ENCODE measurements at places on chromosomes 6 and 20.

DNA sequence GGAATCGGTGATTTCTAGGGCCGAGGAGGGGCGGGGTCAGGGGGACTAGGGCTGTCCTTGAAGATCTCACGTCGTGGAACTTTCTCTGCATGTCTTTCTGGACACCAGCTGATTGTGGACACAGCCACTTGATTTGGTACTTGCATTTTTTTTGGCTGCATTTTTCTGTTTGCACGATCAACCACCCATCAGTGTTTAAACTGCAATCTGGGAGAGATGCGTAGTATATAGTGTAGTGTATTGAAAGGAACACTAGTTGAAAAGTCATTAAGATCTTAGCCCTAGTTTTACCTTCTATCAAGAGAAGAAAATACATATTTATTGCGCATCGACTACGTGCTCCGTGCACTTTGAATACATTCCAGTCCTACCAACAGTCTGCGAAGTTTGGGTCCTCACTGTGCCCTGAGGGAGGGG lies 657 bp downstream of the NT5DC1 start:
- DNase-seq = no peak

DNA sequence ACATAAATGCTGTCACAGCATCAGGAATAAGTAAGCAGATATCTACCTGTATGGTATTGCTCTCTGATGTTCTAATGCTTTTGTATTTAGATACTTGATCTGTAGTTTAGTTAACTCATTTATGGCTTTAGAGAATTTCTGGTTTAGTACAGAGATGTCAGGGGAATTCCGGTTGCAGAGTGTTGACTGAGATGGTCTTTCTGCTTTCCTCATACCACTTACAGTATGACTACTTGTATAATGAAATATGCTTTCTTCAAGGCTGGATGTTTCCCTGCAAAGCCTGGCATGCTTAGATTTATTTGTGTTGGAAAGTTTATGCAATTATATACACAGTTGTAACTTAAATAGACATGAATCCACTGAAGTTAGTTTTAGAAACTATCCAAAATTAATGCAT lies 278.4 kb downstream of the CDH26 start:
- no peak for DNase-seq

- DNase-seq = no peak
These were observed 28.8 kb upstream of the HMGA1 start for GRCh38 chr6:34207695-34208443.

DNA sequence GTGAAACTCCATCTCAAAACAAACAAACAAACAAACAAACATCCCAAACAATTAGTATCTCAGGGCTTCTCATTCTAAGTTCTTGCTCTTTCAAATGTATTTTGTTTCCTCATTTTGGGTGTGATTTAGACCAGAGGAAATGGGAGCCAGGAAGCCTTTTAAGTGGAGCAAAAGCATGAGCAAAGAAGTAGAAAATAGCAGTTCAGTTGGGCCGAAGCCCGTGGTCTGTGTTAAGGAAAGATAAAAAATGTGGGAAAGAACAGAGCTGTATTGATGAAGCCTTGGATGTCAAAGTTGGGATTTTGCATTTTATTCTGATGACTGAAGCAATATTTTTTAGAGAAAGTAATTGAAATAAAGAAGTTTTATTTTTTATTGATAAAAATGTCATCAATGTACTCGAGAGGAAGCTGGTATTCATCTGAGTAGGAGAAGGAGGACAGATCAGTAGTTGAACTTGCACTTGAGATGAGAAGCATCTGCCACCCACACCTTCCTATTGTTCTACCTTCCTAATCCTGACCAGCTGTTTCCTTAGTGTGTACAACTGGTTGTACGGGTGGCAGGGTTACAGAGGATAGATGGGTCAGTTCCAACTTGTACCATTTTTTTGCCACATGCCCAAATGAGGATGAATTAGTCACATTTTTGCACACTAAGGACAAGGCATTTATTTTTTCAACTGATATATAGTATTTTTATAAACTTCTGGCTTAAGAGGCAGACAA lies 56.1 kb downstream of the KIAA0408 start:
- DNase-seq = no peak

DNA sequence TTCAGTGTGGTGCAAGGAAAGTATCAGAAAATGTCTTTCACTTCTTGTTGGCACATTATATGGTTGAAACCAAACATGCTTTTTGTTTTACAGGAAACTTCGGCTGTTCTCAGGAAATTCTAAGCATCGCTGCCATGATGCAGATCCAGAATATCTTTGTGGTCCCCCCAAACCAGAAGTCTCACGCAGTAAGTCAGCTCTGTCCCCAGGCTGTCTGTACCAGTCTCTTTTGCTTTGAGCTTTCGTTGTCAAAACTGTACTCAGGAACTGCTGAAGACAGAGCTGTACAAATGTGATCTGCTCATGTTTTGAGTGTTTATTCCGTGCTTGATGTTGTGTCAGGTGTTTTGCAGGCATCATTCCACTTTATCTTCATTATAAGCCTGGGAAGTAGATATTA lies 59.6 kb downstream of the DHX35 start:
- DNase-seq = no peak

DNA sequence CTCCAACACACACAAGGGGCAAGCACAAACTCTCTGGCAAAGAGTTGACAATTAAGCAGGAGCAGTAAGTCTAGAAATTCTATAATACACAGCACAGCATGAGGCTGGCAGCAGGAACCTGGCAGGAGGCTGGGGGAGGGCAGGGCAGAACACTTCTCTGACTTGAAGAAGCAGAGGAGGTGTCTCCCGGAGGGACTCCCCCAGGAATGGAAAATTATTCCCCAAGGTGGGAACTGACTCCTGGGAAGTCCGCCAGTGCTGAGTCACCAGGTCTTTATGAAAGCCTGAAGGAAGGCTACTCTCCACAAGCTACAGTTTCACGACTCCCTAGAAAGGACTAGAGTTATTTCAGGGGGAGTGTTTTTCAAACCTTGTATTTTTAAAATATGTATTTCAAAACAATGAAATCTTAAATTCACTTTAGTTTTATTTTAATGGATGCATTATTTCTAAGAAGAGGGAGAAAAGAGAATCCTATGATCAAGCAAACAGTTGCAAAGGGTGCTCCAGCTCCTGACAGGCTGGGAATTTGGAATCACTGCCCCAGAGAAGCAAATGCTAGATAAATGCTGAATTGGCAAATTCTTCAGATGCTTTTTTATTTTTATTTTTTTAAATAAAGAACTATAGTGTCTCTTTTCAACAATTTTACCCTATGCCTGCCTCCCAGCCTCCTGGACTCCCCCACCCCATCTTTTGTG lies 192.8 kb downstream of the LY86 start:
- DNase-seq = no peak

DNA sequence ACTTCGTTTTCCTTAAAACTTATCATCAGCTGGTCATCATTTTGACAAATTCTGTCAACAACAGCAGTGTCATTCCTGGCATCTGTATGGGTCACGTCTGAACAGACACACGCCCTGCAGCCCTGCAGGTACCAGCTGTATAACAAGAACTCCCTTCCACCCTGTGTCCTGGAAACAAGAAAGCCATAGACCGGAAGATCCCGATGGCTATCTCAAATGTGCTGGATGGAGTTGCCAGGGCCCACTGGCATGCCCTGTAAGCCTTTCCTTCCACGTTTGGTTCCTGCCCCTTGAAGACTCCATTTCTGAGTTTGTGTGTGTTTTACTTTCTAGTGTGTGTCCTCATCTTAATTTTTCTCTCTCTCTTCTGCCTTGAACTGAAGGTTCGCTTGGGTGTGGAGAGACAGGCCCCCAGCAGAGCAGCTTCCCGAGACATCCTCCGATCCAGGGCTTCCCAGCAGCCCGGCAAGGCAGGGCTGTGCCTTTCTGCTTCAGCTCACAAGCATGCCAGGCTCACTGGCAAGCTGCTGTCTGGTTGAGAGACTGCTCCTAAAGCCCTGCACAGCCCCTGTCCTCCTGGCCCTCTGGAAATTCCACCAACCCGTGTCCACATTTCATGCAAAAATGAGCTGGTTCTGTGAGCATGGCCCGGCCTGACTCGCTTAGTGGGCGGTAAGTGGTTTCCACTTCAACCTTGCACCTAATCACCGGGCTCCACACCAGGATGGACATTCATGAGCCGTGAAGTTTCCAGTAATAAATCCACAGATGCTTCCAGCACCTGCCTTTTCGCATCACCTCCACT lies 8.7 kb downstream of the GFRA4 start:
- DNase-seq = no peak

- DNase-seq = no peak
These were observed 69.8 kb upstream of the CCN6 start for GRCh38 chr6:111984081-111984480.

DNA sequence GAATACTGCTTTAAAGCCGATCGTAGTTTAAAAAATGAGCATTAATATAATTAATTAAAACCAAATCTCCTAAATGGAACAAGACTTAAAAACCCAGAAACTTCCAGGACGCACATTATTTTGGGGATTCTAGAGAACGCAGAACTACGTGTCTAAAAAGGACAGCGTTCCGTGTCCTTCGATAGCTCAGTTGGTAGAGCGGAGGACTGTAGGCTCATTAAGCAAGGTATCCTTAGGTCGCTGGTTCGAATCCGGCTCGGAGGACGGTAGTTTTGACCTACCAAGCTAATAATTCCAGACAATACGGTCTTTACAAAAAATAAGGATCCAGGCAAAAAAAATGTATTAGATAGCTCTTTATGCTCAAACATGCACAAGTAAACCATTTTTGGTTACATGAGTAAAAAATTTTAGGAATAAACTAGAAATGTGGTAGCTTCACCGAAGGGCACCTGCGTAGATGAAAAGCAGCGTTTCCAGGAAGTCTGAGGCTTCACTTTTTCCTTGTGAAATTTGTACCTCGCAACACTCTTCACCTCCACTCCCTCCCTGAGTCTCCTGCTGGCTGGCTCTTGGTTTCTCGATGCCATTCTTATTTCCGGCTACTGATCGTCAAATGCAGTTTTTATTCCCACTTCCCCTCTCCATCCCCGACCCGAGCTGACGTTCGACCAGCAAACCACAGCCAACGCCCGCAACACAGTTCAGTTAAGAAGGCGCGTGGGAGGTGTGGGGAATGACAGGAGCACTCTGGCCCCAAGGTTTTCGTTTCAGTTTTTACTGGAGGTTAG lies 19.6 kb upstream of the ABT1 start:
- peak; percentile 65 for DNase-seq

DNA sequence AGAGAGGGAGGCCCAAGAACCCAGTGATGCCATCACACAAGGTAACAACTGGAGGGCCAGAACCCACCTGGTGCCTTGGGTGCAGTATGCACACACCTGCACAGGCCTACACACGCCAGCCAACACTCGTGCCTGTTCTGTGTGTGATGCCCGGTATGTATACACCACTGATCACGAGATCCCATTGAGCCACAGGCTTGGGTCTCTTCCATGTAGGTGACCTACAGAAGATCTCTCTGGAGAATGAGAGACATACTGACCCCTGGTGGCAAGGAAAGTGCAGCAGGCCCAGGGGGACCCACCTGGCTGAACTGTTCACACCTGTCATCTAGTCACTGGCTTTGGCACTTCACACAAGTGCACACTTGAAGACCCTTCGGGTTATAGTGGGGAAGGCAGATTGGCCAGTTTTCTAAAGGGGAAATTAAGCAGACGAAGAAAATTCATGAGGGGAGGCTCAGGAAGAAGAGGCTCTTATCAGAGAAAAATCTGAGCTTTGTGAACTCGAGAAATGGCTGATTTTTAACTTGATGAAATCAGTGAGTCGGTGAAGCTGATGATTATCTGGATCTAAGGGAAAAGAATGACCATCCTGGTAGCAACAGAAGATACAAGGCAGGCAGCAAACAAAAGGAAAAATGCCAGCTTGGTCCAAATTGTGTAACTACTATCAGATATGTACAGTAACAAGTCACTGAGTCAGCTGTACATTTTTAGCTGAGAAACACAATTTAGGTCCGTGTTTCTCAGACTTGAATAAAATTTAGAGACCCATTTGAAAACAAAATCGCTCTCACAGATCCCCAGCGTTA lies 69.1 kb upstream of the PBOV1 start:
- DNase-seq = no peak
